Coronary artery (tissue), 2 donors: ENCODE measurements at places on chromosomes 5 and 9.

GRCh38 chr9:93053781-93054331 lies 4.6 kb upstream of the SUSD3 start:
- DNase-seq: no peak

GRCh38 chr5:346229-346935 lies 24.9 kb downstream of the AHRR start:
- DNase-seq: no peak

- no peak for DNase-seq
Measured at GRCh38 chr9:34552606-34552981, 29.8 kb upstream of the ENHO start.

- DNase-seq: no peak
Measured at GRCh38 chr5:146003852-146004251, 67.5 kb downstream of the SH3RF2 start.

- DNase-seq: no peak
Measured at GRCh38 chr9:87266697-87267096, 231.0 kb upstream of the DAPK1 start.

GRCh38 chr5:153919161-153919560 lies 119.5 kb downstream of the FAM114A2 start:
- DNase-seq: no peak
